ENCODE measurements at places on chromosomes 3 and 15.

GRCh38 chr3:148737104-148737530, 39.4 kb downstream of the AGTR1 start:
- no peak for DNase-seq

- no peak for DNase-seq
These were observed 33.1 kb downstream of the FLNB start for GRCh38 chr3:58041182-58041825.

GRCh38 chr15:27057904-27058645, 87.1 kb downstream of the GABRG3 start:
- DNase-seq: no peak

DNA sequence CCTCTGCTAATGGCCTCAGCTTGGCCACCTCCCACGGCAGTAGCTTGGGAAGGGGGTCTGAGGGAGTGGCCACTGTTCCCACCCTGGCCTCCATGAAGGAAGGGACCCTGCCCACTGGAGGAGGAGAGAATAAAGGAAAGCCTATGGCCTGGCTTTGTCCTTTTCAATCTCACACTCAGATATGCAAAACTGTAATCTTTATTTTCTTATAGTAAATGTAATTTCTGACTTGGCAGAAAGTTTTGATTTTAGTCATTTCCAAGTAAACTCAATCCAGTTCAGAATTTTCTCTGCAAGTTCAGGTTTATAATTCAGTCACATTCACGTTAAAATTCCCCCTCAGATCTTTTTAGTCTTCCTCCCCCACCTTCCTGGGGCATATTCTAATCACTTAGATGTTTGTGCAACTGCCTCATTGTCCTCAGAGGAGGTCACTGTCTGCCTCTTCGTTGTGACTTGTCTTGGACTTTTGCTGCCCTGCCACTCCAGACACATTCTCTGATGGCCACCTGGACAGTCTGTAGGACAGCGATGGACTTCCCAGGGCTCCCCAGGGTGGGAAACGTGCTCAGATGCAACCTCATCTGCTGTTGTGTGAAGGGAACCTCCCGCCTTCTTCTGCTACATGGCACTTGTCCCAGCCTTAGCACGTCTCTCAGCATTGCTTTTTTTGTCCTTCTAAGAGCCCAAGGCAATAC, 222.8 kb upstream of the TBL1XR1 start:
- DNase-seq: no peak

GRCh38 chr3:87848003-87848402, 210.8 kb downstream of the CGGBP1 start:
- no peak for DNase-seq

- no peak for DNase-seq
These were observed 16.5 kb upstream of the TLE3 start for GRCh38 chr15:70114221-70114620.

DNA sequence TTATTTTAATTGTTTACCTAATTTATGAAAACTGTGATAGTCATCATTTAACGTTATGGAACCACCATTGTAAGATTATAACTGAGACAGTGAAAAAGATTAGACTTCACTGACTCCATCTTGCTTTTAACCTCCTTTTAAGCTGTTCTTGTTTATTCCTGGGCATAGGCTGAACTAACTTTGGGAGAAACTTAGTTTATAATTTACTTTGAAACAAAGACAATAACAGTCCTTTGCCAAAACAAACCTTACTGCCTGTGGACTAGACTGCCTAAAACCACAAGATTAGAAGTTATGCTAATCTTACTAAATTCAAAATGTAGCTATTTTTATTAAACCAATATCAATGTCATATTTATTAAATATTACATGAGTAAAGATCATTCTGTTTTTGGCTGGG, 44.3 kb upstream of the TMEM45A start:
- no peak for DNase-seq

GRCh38 chr3:55608301-55608937, 121.3 kb upstream of the WNT5A start:
- DNase-seq: no peak

DNA sequence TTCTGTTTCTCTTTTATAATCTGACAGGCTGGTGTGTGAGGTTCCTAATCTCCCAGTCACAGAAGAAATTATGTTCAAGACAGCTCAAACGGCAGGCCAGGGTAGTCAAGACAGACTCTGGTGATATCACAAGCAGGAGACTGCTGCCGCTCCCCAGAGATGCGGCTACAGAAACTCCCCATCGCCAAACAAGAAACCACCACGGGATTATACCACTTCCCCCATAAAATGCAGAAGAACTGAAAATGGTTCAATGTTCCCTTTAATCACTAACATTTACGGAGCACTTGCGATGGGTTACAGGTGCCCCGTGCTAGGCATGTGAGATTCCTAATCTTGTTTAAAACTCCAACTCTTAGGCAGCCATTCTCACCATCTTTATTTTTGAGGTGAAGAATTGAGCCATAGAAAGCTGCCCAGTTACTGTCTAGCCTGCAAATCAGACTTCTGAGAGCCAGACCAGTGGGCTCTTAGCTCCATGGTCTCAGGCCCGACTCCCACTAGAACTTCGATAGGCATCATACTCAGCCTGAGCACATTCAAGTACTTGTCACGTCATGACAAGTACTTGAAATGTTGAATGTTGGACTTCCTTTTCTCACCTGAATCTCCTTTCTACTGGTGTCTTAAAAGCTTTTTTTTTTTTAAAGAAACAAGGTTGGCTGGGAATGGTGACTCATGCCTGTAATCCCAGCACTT, 58.4 kb downstream of the TBC1D2B start:
- peak; percentile 96 for DNase-seq

DNA sequence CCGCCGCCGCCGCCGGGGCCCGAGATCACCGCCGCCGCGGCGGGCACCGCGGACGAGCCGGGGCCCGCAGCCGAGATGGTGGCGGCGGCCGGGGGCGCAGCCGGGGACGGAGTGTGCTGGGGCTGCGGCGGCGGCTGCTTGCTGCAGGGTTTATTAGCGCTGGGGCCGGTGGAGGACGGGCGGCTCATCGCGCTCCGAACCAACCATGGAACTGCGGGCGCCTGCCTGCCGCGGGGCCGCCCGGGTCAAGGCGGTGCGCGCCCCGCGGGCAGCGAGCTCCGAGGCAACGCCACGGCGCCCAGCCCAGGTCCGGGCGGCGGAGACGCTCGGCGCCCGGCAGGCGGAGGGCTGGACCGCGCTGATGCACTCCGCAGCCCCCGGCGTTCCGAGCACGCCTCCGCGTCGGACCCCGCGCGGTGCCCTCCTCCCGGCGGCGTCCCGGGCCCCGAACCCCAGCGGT, 277 bp downstream of the SIAH2 start:
- peak; percentile 18 for DNase-seq

- DNase-seq: no peak
These were observed 118.3 kb upstream of the GALNT15 start for GRCh38 chr3:16056217-16056616.

GRCh38 chr15:101088271-101088670, 163.6 kb downstream of the CHSY1 start:
- DNase-seq: no peak

DNA sequence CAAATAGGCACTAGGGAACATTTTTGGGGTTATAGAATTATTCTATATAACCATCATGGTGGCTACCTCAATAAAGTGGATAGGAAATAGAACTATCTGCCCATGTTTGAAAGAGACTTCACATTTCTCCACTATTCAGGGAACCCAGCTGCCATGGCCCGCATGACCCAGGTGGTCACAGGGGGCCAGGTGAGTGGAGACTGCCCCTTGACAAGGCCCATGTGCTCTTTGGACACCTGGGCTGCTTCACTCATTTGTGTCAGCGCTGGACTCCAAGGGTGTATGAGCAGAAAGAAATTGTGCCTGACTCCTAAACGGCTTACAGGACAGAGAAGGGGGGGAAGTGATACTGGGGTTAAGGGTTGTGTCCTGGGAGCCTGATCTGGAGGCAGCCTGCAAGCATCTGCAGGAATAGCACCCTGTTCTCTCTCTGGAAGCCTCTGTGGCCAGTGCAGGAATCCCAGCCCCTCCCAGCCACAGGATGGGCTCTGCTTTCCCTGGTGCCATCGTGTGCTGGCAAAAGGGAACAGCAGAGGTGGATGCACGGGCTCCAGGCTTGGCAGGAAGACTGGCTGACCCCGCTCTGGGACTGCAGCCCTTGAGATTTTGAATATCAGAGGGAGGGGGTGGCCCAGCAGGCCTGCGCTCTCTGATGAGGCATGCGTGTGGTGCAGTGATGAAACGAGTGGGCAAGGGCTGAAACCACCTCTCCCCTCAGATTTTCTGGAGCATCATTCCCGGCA, 9.1 kb upstream of the C3orf22 start:
- no peak for DNase-seq

GRCh38 chr3:150429767-150430671, 21.9 kb downstream of the TSC22D2 start:
- no peak for DNase-seq

DNA sequence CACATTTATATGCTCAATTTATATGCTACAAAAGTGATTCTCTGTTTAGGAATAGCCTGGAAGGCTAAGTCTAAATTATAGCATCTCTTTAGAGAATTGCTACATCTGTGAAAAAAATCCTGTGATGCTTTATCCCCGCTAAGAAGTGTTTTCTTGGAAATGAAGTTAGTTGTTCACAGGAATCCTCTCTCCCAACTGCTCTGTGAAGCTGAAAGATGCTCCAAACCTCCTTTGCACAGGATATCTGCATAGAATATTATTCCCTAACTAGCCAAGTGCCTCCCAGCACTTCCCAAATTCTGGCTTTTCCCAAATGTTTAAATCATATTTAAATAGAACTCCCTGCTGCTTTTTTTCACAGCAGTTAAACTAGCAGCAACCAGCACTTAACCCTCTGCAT, 132.2 kb downstream of the SRGAP3 start:
- no peak for DNase-seq

- no peak for DNase-seq
These were observed 3.4 kb upstream of the TPM1 start for GRCh38 chr15:63038926-63039673.

DNA sequence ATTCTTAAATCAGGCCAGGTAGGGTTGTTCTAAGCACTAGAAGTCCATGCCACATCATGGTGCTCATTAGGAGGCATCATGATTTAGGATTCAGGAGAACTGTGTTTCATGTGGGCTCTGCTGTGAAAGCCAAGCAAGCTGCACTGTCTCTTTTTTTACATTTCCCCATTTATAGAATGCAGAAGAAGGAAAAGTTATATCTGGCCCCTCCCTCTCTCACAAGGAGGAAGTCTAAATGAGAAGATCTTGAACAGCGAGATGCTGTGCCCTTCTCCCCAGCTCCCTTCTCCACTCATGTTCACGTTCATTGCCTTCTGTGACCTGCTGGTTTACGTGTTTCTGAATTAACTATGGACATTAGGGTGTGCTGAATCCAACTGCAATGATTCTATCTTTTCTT, 178.5 kb upstream of the RASGRP1 start:
- DNase-seq: no peak

DNA sequence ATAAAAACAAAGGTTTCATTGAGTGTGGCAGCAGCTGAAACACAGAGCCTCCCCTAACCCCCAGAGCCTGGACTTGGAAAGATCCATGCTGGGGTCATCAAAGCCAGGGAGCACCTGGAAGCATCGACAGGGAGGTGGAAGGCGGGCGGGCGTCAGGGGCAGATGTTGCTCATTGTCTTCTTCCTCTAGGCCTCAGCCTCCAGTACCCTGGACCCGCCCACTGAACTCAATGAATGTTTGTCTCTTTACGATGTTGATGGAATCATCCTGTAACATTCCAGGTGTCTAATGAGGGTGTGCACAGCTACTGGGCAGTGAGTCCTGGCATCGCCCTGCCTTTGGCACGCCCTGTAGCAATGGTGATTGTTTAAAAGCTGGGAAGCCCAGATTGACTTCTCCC, 9.8 kb downstream of the GP5 start:
- DNase-seq: no peak

- DNase-seq: no peak
These were observed 127.8 kb upstream of the LRRFIP2 start for GRCh38 chr3:37301980-37302708.

GRCh38 chr15:98823012-98823458, 174.7 kb downstream of the IGF1R start:
- peak; percentile 81 for DNase-seq

DNA sequence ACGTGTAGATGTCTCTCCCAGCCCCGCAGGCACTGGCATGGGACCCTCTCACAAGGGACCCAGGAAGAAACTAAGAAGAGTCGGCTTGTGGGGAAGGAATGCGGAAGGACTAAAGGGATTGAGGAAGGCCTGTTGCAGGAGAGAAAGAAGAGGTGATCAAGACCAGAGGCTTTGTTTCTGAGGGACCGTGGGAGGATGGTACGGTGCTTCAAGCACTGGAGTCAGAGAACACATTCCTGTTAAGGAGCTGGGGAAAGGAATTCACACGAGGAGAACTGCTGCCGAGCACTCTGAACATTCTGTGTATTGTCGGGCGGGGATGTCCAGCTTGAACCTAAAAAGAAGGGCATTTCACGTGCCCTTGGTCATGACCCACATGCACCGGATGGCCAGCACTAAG, 91.4 kb downstream of the TAMM41 start:
- DNase-seq: no peak

GRCh38 chr15:73799466-73799865, 46.3 kb upstream of the INSYN1 start:
- DNase-seq: peak; percentile 17

GRCh38 chr3:140386357-140387100, 291.3 kb upstream of the TRIM42 start:
- no peak for DNase-seq

DNA sequence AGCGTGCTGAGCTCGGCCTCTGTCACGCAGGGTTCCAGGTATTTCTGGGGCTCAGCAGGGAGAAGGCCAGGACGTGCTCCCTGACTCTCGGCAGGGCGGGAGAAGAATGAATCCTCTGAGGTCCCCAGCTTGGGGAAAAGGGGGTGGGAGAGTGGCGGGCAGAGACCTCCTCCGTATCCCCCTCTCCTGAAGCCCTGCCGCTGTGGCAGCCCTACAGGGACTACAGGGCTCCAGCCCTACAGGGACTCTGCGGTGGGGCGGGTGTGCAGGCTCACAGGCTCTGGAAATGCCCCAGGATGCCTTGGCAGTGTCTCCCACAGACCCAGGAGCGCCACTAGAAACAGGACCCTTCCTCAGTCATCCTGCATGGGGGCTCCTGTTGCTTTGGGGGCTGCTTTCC, 46.2 kb downstream of the HMCES start:
- DNase-seq: no peak

DNA sequence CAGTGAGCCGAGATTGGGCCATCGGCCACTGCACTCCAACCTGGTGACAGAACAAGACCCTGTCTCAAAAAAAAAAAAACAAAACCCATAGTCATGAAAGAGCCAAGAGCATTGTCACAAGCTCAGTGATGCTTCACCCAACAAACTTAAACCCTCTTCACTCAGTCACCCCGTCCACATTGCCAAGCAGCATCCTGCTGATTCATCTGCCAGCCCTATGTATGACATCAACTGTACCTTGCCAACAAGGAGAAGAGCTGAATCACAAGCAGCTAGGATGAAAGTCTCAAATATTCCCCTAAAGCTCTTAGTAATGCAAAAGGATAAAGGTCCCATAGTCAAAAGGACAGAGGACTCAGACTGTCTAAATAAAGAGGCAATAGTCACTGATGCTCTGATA, 90.0 kb downstream of the ANO10 start:
- no peak for DNase-seq

DNA sequence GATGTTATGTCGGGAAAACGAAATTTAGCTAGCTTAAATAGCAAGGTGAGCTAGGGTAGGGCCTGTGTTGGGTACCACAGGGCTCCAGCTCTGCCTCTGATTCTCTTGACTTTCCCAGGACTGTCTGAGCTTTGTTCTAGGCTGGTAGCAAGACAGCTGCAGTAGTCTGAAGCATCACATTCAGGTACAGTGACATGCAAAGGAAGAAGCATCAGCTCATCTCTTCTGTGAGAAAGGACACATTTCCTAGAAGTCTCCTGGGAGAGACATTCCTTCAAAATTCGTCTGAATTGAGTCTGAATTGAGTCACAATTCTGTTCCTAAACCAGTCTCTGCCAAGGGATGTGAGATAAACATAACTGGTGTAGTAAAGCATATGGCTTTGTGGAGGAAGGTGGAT, 8.5 kb upstream of the UBXN7 start:
- no peak for DNase-seq

Data from KBM-7 (cell line).